H1 (cell line): ENCODE measurements at places on chromosomes 16 and 17. TPM values are rescaled to one million over a fixed set of nuclear protein-coding genes. Genes with fewer than 3 reads are reported as not detected.

DNA sequence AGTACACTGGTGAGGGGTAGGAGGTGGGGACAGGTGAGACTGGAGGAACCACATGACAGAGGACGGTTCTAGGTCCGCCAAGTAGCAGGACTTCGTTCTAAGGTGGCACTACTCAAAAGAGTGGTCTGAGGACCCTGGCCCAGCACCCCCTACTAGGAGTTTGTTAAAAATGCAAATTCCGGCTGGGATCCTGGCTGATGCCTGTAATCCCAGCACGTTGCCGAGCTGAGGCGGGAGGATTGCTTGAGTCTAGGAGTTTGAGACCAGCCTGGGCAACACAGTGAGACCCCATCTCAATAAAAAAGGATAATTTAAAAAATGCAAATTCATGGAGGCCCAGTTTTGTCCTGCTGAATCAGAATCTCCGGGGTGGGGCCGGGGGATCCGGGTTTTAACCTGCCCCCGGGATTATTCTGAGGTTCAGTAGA lies 59.1 kb downstream of the WSB1 start:
- H3K27ac ChIP-seq: 0 out of 2 replicates have a peak overlapping the region, but pooled peaks have one; percentile 58
- no peaks in the 10 kb centered on the region for H3K27me3 ChIP-seq
- no peaks in the 10 kb centered on the region for H3K36me3 ChIP-seq

- no peaks in the 10 kb centered on the region for H3K36me3 ChIP-seq
- H3K27ac ChIP-seq: no peak overlapping the region
- H3K4me1 ChIP-seq: peaks cover 35% of the 10 kb centered on the region
Observed at GRCh38 chr17:29620271-29620670, 2.4 kb downstream of the CORO6 start.

DNA sequence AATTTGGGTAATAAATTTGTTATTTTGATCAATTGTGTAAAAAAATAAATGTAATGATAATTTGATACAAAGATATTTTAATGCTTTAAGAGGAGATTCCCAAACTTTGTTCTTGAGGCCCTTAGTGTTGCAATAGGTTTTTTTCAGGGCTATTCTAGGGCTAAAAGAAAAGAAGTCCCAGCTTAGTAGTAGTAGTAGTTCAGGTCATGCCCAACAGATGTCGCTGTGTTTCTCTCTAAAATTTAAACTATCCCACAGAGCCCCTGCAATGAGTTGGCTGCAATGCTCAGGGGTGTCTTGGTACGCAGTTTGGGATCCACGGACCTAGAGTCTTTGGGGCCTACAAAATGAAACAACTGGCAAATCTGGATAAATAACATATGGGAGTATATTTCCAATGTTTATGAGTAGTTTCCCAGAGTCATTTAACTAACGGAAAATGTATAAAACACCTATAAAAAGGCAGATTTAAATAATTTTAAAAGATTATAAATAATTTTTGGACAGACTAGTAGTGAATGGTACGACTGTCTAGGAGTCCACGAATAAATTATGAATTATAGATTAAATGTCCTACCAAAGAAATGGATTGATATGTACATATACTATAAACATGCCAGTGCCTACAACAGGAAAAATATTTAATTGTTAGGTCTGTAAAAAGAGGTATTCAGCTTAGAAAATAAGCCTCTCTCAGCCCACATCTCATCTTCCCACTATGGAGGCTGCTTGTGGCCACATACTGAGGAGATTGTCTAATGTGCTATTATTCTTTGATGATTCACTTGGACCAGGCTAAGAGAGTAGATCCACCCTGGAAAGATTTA lies 228.5 kb upstream of the PMFBP1 start:
- no peaks in the 10 kb centered on the region for H3K27me3 ChIP-seq
- peak; percentile 74 for DNase-seq
- H3K27ac ChIP-seq: no peak overlapping the region
- H3K36me3 ChIP-seq: no peaks in the 10 kb centered on the region
- no peaks in the 10 kb centered on the region for H3K4me1 ChIP-seq

GRCh38 chr17:4341616-4341977 lies 24.9 kb downstream of the UBE2G1 start:
- H3K36me3 ChIP-seq: no peaks in the 10 kb centered on the region
- H3K27ac ChIP-seq: no peak overlapping the region
- peaks cover 7% of the 10 kb centered on the region; the same call in 1 of the 2 replicates for H3K4me1 ChIP-seq
- H3K4me3 ChIP-seq: no peak overlapping the region

DNA sequence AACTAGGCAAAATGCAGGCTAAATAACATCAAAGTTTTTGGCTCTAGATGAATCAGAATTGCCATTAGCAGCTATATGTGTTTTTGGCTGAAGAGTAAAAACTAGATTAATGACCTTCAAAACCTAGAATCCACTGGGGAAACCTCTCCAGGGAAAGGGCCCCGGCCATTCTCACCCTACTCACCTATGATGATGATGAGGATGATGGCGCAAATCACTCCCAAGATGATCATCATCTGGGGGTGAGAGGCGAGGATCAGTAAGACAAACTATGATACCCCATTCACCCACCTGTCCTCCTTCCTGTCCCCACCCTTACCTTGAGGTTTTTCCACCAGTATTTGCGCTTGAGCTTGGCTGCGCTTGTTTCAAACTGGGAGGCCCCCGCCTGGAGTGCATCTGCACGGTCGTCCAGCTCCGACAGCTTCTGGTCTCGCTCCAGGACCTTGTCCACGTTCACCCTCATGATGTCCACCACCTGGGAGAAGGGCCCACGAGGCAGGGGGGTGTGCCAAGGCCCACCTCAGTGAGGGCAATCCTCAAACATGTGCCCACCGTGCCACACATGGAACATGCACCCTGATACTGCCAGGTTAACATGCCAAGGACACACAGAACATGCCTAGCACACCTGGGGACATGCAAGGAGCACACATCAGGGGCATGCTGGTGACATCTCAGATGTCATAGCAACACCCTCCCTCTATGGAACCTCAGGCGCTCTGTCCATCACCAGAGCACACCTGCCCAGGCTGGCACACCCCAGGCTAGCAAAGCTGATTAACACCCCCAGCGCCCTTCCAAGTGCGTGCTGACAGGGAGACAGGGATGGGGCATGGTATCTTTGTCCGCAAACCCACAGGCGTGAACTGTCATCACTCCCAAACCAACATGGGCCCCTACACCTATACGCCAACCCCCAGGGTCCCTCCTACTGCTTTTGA lies 1.2 kb downstream of the VAMP2 start:
- 0 out of 2 replicates have a peak overlapping the region, but pooled peaks have one; percentile 89 for H3K27ac ChIP-seq
- no peaks in the 10 kb centered on the region for H3K27me3 ChIP-seq
- peak overlapping the region; percentile 88 for H3K4me3 ChIP-seq
- DNase-seq: no peak
- H3K36me3 ChIP-seq: peaks cover 6% of the 10 kb centered on the region

Gene OMG
- not detected in 2 replicates for total RNA-seq

Gene SDR42E1
- not detected in 2 replicates for total RNA-seq

Gene COX4I1
- total RNA-seq: 496 and 507 TPM in 2 replicates

Gene CRYM
- total RNA-seq: 12.9 and 14.3 TPM in 2 replicates

Gene RRAD
- not detected in 2 replicates for total RNA-seq

Gene QRICH2
- total RNA-seq: 2.8 and 3.2 TPM in 2 replicates
